Left lung (tissue), 14 donors: ENCODE measurements at places on chromosomes 5 and 9. TPM values are rescaled to one million over a fixed set of nuclear protein-coding genes. Genes with fewer than 3 reads are reported as not detected.
A peak's percentile ranks its signal among the peaks of the same experiment; 100 is the strongest.

GRCh38 chr5:172545291-172545801, 91.0 kb upstream of the SH3PXD2B start:
- DNase-seq: no peak
- H3K4me3 ChIP-seq: no peak overlapping the region
- no peaks in the 10 kb centered on the region for H3K36me3 ChIP-seq

CDHR2 gene
- total RNA-seq: 0.26 TPM

DNA sequence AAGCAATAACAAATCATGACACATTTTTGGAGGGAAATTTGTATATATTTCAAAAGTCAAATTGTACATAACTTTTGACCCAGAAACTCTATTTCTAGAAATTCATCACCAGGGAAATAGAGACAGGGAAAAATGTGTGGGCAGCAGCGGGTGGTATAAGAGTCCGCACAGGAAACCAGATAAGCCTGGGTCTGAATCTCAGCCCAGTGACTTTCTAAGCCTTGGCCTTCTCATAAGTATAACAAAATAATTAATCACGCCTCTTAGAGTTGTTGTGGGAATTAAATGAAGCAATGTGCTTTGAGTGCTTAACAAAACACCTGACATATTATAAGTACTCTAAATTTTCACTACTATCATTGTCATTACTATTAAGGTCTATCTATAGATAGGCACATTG, 149.2 kb upstream of the DAP start:
- no peaks in the 10 kb centered on the region for H3K36me3 ChIP-seq
- H3K27me3 ChIP-seq: no peaks in the 10 kb centered on the region
- DNase-seq: no peak
- no peak overlapping the region for H3K4me3 ChIP-seq
- no peaks in the 10 kb centered on the region for H3K4me1 ChIP-seq

DNA sequence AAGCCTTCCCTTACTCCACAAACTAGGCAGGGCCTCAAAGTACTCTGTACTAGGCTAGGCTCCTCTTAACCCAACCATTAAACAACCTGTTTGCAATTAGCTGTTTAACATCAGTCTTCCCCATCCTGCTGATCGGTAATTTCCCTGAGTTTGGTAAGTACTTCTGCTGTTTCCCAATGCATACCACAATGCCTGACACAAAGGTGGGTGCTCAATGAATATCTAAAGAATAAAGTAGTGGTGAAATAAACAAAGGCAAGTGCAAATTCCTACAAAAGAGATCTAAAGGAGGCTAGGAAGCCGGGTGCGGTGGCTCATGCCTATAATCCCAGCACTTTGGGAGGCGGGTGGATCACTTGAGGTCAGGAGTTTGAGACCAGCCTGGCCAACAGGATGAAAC, 25.0 kb downstream of the FBXW2 start:
- H3K27ac ChIP-seq: no peak overlapping the region
- no peak for DNase-seq
- no peak overlapping the region for H3K4me3 ChIP-seq
- H3K4me1 ChIP-seq: no peaks in the 10 kb centered on the region
- peaks cover 7% of the 10 kb centered on the region for H3K36me3 ChIP-seq

IGFBPL1 gene
- total RNA-seq: 5.9 TPM

GRCh38 chr9:27353474-27354229, 56.7 kb upstream of the EQTN start:
- H3K27ac ChIP-seq: no peak overlapping the region
- no peaks in the 10 kb centered on the region for H3K27me3 ChIP-seq
- no peak overlapping the region for H3K4me3 ChIP-seq
- H3K4me1 ChIP-seq: peaks cover 17% of the 10 kb centered on the region
- no peaks in the 10 kb centered on the region for H3K36me3 ChIP-seq
- DNase-seq: no peak

IFNB1 gene
- not detected for total RNA-seq

GRCh38 chr5:25427240-25427639, 782.5 kb upstream of the CDH10 start:
- H3K27ac ChIP-seq: no peak overlapping the region
- H3K4me3 ChIP-seq: no peak overlapping the region
- H3K36me3 ChIP-seq: no peaks in the 10 kb centered on the region
- no peaks in the 10 kb centered on the region for H3K27me3 ChIP-seq
- no peak for DNase-seq

DNA sequence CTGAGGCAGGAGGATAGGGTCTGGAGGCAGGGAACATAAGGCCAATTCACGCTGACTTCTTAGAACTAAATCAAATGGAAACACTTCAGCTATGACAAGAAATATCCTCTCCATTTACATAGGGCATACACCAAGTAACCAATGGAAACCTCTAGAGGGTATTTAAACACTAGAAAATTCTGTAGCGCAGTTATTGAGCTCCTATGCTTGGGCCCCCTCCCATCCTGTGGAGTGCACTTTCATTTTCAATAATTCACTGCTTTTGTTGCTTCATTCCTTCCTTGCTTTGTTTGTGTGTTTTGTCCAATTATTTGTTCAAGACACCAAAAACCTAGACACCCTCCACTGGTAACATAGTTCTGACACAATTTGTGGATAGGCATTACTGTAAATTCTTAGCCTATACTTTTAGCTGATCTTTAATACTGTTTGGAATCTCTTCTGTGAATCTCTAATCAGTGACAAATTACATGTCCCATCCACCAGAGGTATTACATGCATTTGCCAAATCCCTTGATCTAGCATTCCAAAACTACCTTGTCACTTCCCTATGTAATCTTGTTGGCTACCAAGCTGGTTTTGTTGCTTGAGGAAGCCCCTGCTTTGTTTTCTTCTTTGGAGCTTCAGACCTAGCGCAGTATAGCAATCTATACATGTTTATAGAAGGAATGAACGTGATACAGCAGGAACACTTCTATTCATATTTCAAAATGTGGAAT, 61.6 kb downstream of the ST8SIA4 start:
- no peak for DNase-seq
- H3K4me3 ChIP-seq: no peak overlapping the region
- no peaks in the 10 kb centered on the region for H3K36me3 ChIP-seq
- peaks cover 69% of the 10 kb centered on the region for H3K4me1 ChIP-seq
- no peaks in the 10 kb centered on the region for H3K27me3 ChIP-seq

LCN9 gene
- not detected for total RNA-seq

- peaks cover 36% of the 10 kb centered on the region for H3K4me1 ChIP-seq
- H3K4me3 ChIP-seq: peak within 1 kb of the TSS; percentile 86
- DNase-seq: peak; percentile 76
- H3K27ac ChIP-seq: peak within 1 kb of the TSS; percentile 92
- no peaks in the 10 kb centered on the region for H3K27me3 ChIP-seq
These were observed at the start of gene CARD19 for GRCh38 chr9:93096131-93096802. Gene CARD19, plus strand, starts transcription at chr9:93096217. Its CDS starts 129 bp downstream, at chr9:93096346.

PPP3R2 gene
- not detected for total RNA-seq

DNA sequence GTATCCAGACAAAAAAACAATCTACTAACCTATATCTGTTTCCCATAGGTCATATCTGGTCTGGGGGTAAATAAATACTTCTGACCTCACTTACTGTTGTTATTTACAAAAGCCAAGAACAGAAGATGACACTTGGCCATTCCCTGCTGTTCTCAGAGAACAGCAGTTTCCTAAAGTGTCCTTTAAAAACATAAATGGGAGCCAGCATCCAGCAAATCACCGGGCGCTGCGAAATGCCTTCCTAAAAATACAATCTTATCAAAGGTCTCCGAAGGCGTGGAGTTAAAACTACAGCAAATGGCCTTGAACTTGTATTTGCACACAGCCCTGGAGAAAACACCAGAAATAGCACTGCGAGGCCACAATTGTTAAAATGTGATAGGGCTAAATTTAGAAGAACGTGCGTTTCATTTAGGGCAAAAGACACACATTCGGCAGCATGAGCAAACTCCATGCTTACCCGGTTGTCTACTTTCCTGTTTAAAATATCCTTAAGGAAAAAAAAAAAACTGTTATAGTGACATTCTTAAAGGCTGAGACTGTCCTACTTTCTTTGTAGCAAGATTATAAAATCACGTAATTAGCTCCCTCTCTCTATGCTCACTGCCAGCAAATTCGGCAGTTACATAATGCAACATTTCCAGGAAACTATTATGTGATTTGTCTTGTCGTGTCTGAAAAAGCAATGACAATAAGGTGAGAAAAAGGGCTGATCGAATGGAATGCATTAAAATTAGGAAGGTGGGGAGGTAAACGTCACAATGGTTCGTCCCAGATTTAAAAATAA, 1.5 kb downstream of the NFIL3 start:
- H3K27me3 ChIP-seq: no peaks in the 10 kb centered on the region
- no peaks in the 10 kb centered on the region for H3K36me3 ChIP-seq
- no peak for DNase-seq
- peak overlapping the region; percentile 97 for H3K27ac ChIP-seq
- H3K4me1 ChIP-seq: peaks cover 29% of the 10 kb centered on the region

DNA sequence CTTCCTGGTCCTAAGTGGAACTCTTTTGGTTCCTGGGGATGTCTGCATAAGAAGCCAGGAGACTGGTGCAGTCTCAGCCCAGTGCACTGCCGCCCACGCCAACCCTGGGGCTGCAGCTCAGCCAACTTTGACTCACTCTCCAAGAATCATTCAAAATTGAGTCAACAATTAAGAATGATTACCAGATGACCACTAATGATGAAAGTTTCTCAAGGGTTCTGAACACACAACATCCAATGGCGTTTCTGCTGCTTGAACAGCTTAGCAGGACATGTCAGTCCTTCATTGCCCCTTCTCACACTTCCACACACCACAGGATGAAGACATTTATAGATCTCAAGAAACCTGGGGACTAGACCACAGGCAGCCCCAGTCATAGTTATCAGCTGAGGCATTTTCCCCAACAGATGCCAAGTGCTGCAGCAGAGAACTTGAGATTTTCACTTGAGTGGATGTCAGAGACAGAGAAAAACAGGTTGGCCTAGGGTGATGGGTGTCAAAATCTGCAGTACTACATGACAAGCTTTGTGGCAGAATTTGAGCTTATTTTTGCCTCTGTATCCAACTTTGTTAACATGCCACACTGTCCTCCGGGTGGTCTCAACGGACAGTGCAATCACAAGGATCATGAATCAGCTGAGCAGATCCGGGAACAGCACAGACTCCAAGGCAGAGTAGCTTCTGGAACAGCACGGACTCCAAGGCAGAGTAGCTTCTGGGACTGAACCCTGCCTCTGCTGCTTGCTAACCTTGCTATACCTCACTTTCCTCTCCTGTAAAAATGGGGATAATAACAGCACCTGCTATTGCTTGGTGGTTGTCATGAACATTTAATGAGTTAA, 356.1 kb downstream of the SPOCK1 start:
- H3K27ac ChIP-seq: no peak overlapping the region
- no peak overlapping the region for H3K4me3 ChIP-seq
- no peaks in the 10 kb centered on the region for H3K36me3 ChIP-seq
- no peaks in the 10 kb centered on the region for H3K27me3 ChIP-seq
- H3K4me1 ChIP-seq: no peaks in the 10 kb centered on the region

DNA sequence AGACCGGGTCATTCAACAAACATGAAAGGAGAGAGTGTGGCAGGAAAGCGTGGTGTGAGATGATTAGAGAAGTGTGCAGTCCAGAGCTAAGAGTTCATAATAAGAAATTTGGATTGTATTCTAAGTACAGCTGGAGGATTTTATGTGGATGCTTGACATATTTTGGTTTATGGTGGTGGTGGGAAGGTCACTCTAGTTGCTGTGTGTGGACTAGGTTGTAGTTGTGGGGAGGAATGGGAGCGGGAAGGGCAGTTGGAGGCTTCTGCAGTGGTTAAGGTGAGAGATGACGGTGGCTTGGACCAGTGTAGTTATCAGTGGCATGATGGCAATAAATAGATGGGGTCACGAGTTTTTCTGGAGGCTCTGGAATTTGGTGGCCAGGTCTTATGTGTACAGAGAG, 45.7 kb upstream of the GPR151 start:
- H3K4me1 ChIP-seq: no peaks in the 10 kb centered on the region
- H3K36me3 ChIP-seq: no peaks in the 10 kb centered on the region
- H3K27ac ChIP-seq: no peak overlapping the region
- DNase-seq: no peak
- no peak overlapping the region for H3K4me3 ChIP-seq
- H3K27me3 ChIP-seq: no peaks in the 10 kb centered on the region

HRCT1 gene
- 3.1 TPM for total RNA-seq

DNA sequence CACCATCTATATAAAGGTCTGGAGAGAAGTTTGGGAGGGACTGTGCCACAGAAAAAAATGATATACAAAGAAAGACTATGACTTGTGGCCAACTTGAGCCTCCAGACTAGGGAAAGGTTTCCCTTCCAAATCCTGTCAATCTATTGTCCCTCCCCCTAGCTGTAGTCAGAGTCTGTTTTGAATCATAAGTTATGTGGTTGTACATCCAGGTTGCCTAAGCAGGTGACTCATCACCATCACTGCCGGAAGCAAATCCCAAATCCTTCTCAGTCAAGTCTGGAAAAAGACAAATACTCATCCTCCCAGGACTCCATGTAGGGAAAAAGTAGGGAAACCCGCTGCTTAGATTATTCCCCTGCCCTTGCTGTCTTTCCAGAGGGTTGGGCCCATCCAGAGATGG, 235.7 kb downstream of the CDK5RAP2 start:
- no peak overlapping the region for H3K27ac ChIP-seq
- no peaks in the 10 kb centered on the region for H3K36me3 ChIP-seq
- H3K4me1 ChIP-seq: no peaks in the 10 kb centered on the region

DNA sequence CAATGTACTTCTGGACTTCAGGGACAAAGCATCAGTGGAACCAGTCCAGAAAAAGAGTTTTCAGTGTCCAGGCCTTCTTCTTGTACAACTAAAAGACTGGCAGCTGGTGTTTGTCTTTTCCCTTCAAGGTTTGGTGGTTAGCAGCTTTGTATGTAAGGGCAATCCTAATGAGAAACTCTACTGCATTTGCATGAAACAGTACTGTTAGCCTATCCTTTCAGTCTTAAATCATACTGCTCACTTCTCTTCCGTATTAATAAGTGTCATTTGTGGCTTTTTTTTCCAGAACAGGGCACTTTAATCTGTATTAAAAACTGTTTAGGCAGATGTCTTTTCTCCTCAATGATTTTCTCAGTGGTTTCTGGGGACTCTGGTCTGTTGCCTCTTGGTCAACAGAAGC, 48.9 kb downstream of the FAM174A start:
- no peaks in the 10 kb centered on the region for H3K4me1 ChIP-seq
- no peak overlapping the region for H3K27ac ChIP-seq
- H3K27me3 ChIP-seq: no peaks in the 10 kb centered on the region
- DNase-seq: no peak
- no peaks in the 10 kb centered on the region for H3K36me3 ChIP-seq

GRCh38 chr9:126955811-126956210, 41.2 kb downstream of the RALGPS1 start:
- H3K4me3 ChIP-seq: no peak overlapping the region
- no peak overlapping the region for H3K27ac ChIP-seq
- DNase-seq: no peak
- H3K36me3 ChIP-seq: no peaks in the 10 kb centered on the region
- H3K27me3 ChIP-seq: no peaks in the 10 kb centered on the region
